ENCODE measurements at places on chromosomes 5 and 9.

DNA sequence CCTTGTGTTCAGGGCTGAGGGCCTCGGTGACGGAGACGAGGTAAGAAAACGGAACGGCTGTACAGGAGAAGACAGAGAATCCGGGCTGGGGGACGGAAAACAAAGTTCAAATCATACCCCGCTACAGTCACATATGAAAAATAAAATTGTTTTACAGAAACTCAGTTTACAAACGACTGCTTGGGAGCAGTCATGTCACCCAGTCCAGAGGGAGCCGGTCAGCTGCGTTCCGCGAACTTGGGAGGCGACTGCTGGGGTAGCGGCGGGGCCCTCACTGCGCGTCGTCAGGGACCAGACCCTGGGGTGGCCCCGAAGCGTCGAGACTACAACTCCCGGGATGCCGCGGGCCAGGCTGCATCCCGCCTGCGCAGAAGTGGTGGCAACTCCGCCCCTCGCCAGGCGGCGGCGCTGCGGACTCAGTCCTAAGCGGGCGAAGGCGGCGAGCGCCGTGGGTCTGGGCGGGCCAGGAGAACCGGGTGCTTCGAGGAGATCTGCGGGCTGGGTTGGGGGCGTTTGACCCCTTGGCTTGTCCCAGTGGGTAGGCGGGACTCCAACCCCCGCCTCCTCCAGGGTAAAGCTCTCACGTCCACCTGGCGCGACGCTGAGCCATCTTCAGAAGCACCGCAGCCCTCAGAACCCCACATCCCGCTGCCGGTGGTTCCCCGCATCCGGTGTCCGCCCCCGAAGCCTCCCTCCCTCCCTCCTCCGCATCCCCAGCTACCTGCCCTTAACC, 4.0 kb downstream of the SIT1 start:
- peak; percentile 72 for DNase-seq

DNA sequence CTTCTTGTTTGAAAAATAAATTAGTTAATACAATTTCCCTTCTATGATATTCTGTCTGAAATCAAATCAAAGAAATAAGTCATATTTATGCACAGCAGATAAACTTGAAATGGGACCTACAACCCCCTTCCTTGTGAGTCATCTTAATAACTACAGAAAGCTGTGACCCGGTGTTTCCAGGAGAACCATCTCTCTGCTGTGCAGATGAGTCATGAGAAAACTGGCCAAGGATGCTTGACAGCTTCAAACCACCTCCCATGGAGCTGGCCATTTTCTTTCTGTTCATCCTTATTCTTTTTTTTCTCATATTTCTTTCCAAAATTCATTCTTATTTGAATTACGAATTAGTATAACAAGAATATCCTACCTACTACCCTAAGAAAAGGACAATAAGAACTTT, 43.4 kb upstream of the NR4A3 start:
- no peak for DNase-seq

- DNase-seq: no peak
Measured at GRCh38 chr9:22452415-22453010, 5.9 kb downstream of the DMRTA1 start.

- DNase-seq: no peak
Measured at GRCh38 chr9:2029666-2030170, 14.6 kb downstream of the SMARCA2 start.

DNA sequence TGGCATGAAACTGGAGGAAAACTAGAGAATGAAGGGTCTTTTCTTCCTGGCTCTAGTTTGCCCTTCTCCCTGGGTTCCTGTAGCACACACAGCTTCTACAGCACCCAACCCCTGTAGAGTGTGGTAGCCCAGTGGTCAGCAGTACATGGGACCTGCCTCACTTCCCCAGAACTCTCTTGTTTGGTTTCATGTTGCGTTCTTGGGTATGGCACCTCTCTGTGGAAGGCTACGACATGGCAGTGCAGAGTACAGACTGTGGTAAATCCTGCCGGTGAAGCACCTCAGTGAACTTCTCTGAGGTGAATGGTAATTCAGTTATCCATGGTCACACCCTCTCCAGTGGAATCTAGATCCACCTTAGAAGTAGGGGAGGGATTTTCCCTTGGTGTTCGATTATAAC, 105.5 kb downstream of the TLR4 start:
- no peak for DNase-seq

DNA sequence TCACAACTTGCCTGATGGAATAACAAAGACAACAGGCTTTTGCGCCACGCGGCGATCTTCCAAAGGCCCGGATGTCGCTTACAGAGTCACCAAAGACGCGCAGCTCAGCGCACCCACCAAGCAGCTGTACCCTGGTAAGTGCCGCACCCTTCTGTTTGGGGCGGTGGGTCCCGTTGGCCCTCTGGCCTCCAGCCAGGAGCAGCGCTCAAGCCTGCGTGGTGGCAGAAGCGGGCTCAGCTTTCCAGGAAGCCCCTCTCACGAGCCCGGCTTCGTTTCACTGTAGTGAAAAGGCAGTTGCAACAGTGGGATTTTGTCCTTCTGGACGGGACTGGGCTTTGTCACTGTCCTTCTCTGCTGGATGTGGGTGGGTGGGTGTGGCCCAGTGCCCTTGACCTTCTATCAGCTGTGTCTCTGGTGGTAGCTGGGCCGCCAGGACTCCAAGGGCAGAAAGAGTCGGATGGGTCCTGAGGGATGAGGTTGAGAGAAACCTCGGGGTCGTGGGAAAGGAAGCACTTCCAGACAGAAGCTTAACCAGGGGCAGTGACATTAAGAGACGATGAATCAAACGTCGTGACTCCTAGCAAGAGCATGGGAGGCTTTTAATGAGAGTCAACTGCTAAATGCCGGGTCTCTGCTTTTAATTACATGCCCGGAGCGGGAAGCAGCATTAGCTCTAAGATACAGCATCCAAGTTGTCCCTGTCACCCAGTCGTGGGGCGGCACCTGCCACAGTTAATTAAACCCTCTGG, 49.5 kb downstream of the COL5A1 start:
- DNase-seq: no peak

GRCh38 chr9:136806631-136807201, 1.0 kb upstream of the RABL6 start:
- no peak for DNase-seq

GRCh38 chr5:138408023-138408422, 30.8 kb upstream of the REEP2 start:
- no peak for DNase-seq

DNA sequence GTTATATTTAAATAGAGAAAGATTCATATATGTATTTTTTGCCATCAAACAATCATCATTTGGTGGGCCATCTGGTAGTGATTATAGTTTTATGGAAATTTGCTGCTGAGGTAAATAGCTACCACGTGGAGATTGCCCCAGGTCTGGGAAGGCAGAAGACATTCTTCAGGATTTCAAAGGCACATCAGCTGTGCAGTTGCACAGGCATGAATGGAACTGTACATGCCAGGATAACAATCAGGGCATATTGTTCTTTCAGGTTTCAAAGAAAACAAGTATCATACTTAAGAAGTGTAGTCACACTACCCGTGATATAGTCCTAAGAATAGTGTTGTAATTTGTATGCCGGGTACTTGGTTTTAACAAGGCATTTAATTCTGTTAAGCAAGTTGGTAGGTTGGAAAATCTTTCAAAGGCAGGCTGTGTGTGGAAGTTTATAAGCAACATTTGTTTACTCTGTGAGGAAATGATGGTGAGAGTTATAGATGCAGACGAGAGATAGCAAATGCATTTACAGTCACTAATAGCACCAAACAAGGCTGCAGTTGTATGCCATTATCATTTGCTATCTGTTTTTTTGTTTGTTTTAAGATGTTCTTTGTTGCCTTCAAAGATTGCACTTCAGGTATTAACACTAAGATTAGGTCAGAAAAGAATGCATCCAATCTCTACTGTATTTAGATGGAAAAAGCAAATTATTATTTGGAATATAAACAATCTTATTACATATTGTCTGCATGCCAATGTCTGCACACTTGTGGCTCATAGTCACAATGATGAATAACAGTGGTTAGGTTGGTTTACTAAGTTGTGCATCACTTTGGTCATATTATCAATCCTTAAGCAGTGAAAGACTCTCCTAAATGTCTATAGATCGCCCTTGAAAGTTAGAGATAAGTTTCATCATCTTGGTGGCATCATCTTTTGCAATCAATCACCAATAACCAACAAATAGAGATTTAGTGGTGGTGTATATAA, 55.3 kb downstream of the RPS23 start:
- no peak for DNase-seq

DNA sequence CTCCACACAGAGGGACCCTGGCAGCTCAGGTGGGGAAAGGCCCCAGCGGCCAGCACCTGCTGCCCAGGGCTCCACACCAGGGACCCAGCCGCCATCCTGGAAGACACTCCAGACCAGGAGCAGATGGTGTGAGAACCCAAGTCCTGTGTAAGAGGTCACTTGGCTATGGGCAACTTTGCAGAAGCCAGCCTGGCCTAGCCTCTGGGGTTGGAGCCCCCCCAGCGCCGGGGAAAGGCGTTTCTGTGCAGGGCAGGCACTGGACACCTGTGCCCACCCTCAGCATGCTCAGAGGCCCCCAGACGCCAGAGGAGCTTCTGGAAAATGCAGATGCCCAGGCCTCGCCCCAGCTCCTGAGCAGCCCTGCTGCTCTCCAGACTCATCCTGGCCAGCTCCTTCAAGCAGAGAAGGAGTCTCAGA, 34.0 kb downstream of the RASGEF1C start:
- no peak for DNase-seq

- DNase-seq: no peak
Measured at GRCh38 chr5:168359820-168360460, 68.5 kb downstream of the WWC1 start.

- DNase-seq: no peak
Measured at GRCh38 chr9:8871796-8872445, 1072.3 kb upstream of the DMAC1 start.

All from urinary bladder (tissue), 4 donors.